ENCODE measurements at places on chromosomes 5 and 9.

GRCh38 chr5:174094857-174095606 is 49.5 kb downstream of the NSG2 start:
- no peak for DNase-seq

GRCh38 chr9:112170235-112170634 is 4.9 kb downstream of the SUSD1 start:
- no peak for DNase-seq

DNA sequence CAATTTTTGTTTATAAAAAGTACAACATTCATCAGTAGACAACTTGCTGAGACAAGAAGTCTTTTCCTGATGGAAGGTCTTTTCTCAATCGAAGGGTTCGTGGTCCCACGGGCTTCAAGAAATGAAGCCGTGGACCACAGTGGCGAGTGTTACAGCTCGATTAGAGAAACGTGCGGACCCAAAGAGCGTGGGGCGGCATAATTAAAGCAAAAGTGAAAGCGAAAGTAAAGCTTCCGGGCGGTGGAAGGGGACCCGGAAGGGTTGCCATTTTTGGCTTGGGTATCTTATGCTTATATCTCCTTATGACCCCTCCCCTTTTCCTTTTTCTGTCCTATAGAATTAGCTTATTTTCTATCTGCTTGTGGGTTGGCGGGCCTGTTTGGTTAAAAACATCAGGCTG is 2309.4 kb upstream of the ACO1 start:
- no peak for DNase-seq

DNA sequence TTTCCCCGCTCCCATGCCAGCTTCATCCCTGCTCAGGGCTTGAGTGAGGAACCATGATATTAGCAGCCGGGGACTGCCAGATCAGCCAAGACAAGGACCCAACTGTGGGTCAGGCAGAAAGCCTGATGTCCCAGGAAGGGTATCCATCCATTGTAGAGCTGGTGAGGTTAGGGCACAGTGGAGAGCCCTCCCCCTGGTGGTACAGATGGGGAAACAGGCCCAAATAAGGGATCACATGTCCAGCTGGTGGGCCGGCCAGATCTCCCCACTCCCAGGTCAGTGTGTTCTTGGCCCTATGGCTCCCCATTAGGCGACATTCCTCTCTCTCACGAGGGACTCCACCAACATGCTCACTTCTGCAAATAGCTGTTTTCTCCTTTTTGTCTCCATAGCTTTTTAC is 9.0 kb downstream of the CDX1 start:
- no peak for DNase-seq

- DNase-seq: no peak
These were observed 395.9 kb upstream of the CDH9 start for GRCh38 chr5:27434335-27434734.

DNA sequence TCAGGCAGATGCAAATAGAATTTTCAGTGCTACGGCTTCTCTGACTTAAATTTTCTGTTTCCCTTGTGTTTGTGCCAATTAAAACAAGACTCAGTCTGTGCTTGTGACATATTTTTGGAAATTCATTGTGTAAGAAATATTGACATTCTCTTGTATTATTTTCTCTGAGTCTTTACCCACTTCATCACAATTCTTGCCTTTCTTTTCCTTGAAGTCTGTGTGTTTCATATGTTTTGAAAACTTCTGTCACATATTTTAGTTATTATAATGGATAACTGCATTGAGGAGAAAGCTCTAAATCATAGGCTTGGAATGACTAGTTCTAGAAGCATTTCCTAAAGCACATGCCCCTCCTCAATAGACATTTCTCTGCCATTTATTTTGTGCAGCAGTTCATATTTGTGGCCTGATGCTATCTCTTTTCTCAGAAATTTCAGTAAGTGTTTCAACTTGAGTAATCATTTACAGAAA is 206.6 kb downstream of the PALM2AKAP2 start:
- DNase-seq: no peak
